Renal cortical epithelial cell (primary cell): ENCODE measurements at places on chromosomes 4 and X.
A peak's percentile ranks its signal among the peaks of the same experiment; 100 is the strongest.

GRCh38 chr4:138259271-138259670, 17.1 kb upstream of the SLC7A11 start:
- DNase-seq = peak; percentile 10

GRCh38 chr4:34183926-34184325, 2060.4 kb downstream of the ARAP2 start:
- DNase-seq = peak; percentile 23

DNA sequence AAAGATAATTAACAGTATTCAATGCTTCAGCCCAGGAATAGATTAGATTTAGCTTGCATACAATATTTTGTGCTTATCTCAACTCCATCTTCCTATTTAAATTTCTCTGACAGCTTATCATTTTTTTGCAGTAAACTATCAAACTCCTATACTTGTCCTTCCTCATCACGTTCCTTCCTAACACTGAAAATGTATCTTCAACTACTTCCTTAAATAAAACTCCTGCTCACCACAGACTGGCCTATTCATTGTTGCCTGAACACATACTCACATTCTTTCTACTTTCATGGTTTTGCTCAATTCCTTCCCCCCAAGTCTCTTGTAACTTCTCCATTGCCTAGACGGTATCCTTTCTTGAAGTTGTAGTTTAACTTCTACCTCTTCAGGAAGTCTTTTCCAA, 28.5 kb upstream of the PTPN13 start:
- DNase-seq = no peak

- DNase-seq = no peak
These were observed 1401.6 kb downstream of the ADGRL3 start for GRCh38 chr4:62601737-62602136.
